ENCODE measurements at places on chromosomes 1 and 21.

- DNase-seq = no peak
Observed at GRCh38 chr1:42392255-42392654, 11.7 kb downstream of the RIMKLA start.

DNA sequence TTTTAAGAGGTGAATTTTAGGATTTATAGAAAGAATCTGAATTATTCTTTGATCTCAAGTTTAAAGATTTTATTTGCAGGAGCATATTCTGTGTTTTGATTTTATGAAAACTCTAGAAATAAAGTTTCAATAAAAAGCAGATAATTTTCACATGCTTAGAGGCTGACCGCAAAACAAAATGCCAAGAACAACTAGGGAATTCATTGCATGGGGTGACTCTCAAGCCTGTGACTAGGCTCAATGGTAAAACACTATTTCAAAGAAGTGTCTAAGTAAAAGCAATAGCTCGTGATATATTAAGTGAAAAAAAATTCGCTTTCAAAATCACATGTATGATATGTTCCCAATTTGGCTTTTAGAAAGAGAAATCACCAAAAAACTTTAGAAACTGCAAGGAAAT lies 49.6 kb downstream of the RPL5 start:
- DNase-seq = no peak

DNA sequence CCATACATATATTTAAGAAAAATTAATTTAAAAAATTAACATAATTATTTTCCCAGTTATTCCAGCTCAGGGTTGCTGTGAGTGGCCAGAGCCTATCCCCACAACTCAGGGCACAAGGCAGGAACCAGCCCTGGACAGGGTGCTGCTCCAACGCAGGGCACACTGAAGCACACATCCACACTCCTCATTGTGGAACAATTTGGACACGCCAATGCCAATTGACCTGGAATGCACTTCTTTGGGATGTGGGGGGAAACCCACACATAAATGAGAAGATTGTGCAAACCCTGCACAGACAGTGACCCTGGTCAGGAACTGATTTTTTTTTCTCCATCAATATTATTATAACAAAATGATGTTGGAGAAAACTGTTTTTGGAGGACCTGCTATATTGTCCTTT lies 23.4 kb downstream of the SAMSN1 start:
- DNase-seq = no peak

DNA sequence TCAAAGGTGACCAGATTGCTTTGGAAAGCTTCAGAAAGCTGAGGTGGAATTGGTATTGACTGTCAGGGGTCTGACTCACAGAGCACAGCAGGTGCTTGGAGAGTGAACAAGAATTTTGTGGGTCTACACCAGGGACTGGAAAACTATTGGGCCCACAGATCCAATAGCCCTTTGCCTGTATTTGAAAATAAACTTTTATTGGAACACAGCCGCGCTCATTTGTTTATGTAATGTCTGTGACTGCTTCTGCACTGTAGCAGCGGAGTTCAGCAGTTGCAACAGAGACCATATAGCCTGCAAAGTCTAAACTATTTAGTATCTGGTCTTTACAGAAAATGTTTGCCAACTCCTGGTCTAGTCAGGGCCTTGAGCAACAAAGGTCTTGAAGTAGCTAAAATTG lies 315.6 kb downstream of the NFIA start:
- no peak for DNase-seq

GRCh38 chr1:84379138-84379916 lies 19.0 kb upstream of the DNASE2B start:
- no peak for DNase-seq

DNA sequence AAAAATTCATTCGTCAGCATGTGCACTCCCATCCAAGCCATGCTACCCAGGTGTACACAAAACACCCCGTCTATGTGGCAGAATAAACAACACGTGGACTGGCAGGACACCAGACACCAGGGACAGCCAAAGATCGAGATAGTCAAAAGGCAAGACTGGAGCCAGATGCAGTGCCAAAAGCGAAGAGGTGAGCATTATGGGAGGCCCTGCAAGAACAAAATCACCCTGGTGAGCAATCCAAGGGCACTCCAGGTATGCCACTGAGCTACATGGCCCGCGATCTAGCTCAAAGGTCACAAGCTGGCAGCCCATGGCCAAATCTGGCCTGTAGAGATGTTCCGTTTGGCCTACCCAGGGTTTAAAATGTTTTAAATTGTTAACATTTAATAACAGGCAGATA lies 33.7 kb downstream of the PLPP3 start:
- DNase-seq = no peak

GRCh38 chr21:44375761-44376241 lies 22.4 kb downstream of the TRPM2 start:
- DNase-seq = no peak

- no peak for DNase-seq
Observed at GRCh38 chr1:162660574-162660973, 28.3 kb downstream of the DDR2 start.

DNA sequence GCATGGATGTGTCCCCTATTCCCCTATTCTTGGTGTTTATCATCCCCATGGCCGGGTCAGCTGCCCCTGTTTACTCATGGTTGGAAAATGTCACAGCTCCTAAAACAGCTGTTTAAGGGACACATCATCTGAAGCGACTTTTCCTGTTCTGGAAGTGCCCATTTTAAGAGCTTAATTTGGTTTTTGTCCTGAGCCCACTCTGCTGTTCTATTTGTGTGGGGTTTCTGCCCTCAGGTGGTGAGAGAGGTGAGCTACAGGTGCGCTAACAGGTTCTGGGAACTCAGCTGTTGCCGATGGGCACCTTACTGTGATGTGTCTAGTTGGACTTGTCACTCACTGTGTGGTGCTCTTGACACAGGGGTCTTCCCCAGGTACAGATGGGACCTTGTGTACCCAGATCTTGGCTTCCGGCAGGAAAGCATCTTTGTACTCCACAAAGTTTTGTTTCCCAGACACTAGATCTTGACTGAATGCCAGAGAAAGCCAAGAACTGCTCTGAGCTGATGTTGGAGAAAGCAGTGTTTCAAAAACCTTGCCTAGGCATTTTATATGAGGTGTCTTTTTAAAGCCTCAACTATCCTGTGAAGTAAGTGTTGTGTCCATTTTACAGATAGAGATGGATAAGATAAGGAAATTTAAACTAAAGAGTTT lies 59.0 kb upstream of the CD1D start:
- no peak for DNase-seq

- DNase-seq = no peak
Observed at GRCh38 chr1:8813016-8813763, 4.2 kb downstream of the RERE start.
